ENCODE measurements at places on chromosomes 7 and 10.

GRCh38 chr7:1111156-1111555 lies 23.2 kb downstream of the GPER1 start:
- DNase-seq: no peak

GRCh38 chr7:44213877-44214388 lies 13.2 kb downstream of the YKT6 start:
- no peak for DNase-seq

DNA sequence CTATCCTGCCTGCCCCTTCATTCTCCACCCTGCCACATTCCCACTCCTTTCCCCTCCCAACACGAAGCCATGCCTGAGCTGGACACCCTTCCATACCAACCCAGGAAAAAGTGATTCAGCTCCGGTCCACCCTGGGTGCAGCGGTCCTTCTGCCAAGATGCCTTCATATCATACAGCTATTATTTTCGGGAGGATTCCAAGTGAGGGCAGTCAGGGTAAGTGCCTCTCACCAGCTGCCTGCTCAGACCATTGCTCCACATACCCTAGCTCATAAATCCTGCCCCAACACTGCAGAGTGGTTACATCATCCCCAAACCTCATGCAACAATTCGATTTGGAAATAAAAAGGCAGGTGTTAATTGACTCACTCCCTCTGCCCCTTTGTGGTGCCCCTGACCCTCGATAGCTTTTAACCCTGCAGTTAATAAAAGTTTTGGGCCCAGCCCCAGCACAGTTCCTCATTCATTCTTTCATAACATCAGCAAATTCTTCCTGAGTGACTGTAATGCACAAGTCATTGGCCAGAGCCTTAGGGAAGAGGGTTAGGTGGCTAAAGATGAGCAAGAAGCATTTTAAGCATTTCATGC lies 42.6 kb downstream of the ZNF503 start:
- no peak for DNase-seq

- no peak for DNase-seq
Measured at GRCh38 chr10:48705401-48705938, 20.8 kb downstream of the WDFY4 start.

DNA sequence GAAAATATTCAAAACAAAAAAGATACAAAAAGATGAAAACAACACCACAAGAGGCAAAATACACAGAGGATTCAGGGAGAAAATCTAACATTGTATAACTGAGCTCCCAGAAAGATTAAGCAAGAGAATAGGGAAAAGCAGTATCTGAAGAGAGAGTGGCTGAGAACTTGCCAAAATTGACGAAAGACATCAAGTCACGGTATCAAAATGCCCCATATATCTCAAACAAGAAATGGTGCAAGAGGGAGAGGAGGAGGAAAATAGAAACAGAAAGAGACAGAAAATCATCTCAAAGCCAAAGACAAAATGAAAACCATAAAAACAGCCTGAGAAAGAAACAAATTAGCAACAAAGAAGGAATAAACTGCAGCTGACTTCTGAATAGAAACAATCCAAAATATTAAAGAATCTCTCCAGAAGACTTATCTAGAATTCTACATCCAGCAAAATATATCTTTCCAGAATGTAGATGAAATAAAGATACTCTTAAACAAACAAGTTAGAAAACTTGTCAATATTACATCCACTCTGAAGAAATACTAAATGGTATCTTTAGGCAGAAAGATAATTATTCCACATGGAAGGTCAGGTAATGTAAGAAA lies 5.5 kb downstream of the USP6NL start:
- no peak for DNase-seq

- DNase-seq: no peak
Measured at GRCh38 chr7:68133045-68133444, 1136.4 kb downstream of the TYW1 start.

GRCh38 chr7:49703337-49703736 lies 70.1 kb upstream of the VWC2 start:
- no peak for DNase-seq

DNA sequence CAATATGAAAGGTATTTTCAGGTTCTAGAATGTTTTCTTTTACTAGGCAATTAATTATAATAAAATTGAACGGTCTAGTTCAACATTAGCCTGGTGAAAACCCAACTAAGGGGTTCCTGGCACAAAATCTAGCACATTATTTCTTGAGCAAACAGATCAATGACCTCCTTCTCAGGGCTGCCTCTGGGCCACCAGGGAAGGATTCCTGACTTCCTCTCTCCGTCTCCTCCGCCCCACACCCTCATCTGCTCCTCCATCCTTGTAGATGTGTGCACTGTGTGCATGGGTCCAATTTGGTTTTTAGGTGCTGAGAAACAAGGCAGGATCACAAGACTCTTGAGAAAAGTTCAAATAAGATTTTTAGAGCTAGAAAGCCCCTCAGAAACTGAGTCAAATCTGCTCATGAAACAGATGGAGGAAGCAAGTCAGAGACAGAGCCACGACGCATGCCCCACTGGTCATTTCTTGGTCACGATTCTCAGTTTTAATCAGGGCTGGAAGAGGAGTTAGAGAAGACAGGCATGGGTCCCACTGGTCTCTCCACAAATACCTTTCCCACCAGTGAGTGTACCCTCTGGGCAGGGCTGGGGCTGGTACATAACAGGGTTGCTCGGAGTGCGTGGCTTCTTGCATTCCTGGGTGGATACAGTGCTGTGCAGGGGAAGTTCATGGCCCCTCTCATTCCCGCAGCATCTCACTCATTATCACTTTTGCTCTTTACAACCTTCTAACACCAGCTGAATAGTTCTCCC lies 3.8 kb downstream of the TRPV6 start:
- no peak for DNase-seq

DNA sequence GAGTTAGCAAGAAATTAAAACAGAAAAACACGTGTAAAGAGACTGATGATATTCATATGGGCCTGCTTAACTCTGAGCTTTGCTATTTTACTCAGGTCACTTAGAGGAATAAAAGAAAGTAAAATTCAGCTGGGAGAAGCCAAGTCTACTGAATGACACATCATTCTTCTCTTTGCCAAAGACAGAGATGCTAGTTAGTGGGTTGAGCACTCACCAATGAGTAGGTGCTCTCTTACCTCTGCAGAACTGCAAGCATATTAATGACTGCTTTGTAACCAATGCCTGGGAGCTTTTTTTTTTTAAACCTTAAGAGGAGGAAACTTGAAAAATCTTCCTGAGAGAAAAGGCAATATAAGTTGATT lies 44.8 kb upstream of the BAMBI start:
- DNase-seq: no peak

DNA sequence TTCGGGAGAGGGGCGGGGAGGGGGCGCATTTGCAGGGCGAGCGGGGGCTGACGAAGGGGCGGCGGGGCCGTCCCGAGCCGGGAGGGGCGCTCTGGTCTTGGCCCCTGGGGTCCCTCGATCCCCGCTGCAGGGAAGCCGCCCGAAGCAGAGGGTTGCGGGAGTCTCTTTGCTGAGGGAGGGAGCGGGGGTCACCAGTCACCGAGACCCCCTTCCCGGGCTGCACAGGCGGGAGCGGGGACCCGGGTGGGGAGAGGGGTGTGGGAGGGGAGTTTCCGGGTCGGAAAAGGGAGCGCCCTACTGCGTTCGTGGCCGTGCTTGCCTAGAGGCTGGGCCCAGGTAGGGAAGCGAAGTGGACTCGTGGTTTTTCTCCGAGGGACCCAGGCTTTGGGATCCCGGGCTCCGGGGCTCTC lies 422 bp downstream of the AP1S1 start:
- DNase-seq: no peak

DNA sequence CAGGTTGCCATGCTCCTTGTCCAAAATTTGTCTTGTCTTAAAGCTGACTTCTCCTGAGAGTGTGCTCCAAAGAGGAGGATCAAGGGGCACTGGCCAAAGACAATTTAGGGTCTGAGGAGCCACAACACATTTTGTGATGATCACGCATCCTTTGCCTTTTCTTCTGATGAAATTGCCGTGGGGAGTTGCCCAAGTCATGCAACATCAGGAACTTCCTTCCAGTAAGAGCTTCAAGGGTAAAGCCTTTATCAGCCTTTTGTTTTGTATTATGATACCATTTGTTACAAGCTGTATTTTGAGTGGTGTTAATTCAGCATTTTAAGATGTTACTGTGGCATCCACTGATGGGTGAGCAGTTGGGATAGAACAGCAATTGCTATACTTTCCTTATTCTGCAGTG lies 131.2 kb upstream of the MKI67 start:
- DNase-seq: no peak

DNA sequence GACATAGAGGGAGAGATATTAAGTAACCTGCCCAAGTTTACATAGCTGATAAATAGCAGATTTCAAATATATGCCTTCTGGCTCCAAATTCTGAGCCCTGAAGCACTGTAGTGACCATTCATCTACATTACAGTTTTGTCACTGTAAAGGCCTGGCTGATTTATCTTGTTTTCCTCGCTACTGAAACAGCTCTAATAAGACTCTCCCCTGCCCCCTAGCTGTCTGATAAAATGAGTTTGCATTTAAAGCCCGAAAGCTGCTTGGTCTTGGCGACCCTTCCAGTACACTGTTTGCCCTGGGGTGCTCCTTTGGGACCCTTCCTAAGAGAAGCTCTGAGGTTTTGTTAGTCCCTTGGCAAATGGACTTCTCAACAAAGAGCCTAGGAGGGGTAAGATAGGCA lies 59.7 kb upstream of the RAB11FIP2 start:
- DNase-seq: no peak

DNA sequence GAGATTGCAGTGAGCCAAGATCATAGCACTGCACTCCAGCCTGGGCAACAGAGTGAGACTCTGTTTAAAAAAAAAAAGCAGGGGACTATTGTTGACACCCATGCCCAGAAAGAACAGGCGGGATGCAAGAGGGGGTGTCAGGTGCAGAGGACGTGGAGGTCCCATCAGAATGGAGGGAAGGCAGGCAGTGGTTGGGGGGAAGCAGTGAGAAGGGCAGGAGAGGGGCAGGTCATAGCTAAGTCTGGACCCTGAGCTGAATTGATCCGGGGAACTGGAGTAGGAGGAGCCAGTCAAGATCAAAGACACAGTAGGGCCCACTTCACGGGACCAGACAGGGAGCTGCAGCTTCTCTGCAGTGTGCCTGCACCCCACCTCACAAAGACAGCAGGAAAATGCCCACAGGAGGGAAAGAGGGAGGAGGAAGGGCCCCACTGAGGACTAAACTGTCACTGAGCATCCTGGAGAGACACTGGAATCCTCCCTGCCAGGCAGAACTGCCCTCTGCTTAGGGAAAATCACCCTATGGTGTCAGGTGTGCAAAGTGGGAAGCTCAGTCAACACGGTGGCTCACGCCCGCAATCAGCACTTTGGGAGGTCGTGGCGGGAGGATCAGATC lies 27.3 kb upstream of the ECHDC3 start:
- DNase-seq: no peak

GRCh38 chr10:15280462-15280861 lies 90.6 kb downstream of the FAM171A1 start:
- DNase-seq: no peak

DNA sequence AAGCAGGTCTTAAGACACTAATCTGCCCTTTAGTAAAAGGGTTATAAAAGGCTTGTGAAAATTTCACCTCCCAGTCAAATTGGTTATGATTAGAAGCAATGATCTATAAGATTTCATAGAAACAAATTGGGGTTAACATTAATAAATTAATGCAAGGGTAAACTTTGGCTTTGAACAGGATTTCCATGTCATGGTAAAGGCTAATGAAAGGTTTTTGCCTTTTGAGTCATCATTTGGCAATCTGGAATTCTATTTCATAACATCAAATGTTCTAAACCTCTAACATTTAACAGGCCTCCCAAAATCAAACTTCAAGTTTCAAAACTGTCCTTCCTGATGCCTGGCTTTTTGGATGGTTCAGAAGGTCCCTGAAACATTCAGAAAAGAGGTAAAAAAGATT lies 62.4 kb downstream of the COA1 start:
- DNase-seq: no peak

- no peak for DNase-seq
Measured at GRCh38 chr7:44633254-44634186, 27.1 kb downstream of the OGDH start.

- no peak for DNase-seq
Measured at GRCh38 chr10:61878740-61879068, 22.8 kb upstream of the ARID5B start.

- no peak for DNase-seq
Measured at GRCh38 chr10:91123261-91123660, 97.2 kb upstream of the PCGF5 start.

DNA sequence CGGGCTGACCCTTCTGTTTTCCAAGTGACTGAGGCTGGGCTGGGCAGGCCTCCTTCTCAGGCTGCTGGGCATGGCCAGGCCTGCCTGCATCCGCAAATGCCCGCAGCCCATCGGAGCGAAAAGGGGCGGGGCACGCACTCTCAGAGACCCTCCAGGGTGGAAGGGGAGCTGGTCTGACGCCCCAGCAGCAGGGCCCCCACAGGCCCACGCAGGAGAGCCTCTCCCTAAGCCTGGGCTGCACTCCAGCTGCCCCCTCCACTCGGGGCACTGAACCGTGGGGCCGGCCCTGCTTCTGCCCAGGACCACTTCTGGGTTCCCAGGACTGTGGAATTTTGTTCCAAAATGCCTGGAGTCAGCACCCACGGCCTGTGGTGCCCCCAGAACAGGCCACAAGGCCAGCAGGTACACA lies 9.3 kb downstream of the ADAP1 start:
- no peak for DNase-seq

DNA sequence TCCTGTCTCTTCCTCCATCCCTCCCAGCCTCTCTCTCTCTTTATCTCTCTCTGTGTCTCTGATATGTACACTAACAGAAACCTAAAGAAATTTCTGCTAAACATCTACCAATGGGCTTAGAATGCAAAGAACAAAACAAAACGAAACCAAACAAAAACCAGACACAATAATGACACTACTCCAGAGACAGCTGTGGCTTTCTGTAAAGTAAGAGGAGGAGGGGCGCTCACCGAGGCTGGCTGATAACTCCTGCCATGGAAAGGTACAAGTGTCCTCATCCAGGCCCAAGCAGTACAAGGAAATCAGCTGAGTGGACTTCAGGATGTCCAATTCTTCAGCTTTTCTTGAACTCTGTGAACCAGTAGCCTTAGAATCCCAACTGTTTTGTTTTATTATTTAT lies 70.4 kb upstream of the FZD8 start:
- DNase-seq: no peak

DNA sequence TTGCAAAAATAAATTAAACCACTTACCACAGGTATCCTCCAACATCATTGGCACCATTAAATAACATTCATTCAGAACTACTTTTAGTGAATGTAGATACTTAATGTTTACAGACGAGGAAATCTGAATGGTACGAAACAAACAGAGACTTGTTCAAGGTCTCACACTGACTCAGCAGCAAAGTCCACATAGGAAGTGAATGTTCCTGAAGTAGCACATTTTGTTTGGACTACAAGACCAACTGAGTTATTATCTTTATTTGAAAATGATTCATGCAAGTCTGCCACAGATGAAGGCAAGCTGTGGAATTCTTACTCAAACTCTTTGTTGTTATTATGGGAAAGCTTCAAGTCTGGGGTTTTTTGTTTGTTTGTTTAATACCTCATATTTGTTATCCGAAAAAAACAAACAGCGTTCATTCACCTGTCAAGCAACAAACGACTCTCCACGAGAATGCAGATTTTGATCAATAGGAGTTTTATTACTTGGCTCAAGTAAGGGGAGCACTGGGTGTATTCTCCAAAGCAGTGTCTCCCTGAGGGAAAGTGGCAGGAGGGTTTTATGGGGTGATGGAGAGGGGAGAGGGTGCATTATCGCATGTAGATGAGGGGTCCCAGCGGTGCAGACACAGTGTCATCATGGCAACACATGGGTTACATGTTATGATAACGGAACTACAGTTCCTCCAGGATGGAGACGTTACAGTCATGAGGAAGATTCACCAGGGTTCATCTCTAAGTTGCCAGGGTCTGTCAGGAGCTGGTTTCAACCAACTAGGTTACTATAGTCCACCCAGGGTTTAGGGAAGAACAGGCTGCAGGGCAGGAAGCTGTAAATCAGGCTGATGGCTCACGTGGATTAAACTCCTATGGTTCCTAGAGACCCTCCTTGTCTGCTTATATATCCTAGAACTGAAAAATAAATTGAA lies 147.7 kb upstream of the AKR1E2 start:
- no peak for DNase-seq

Data from stimulated activated CD8-positive, alpha-beta memory T cell treated with anti-CD3 and anti-CD28 coated beads, Interleukin-12 subunit alpha, Interleukin-12 subunit beta, amount 100 ng/mL, for 1 hour (primary cell).